Hematopoietic multipotent progenitor cell treated with erythropoietin and hydrocortisone succinate and interleukin-3 and kit ligand, for 17 days (in vitro differentiated cells): ENCODE measurements at places on chromosomes 7 and 10.

- DNase-seq: no peak
Observed at GRCh38 chr10:8044331-8044907, 10.1 kb upstream of the GATA3 start.

- no peak for DNase-seq
Observed at GRCh38 chr10:117535298-117536071, 7.1 kb upstream of the EMX2 start.

- no peak for DNase-seq
Observed at GRCh38 chr10:14068601-14069250, 262.0 kb downstream of the FRMD4A start.

DNA sequence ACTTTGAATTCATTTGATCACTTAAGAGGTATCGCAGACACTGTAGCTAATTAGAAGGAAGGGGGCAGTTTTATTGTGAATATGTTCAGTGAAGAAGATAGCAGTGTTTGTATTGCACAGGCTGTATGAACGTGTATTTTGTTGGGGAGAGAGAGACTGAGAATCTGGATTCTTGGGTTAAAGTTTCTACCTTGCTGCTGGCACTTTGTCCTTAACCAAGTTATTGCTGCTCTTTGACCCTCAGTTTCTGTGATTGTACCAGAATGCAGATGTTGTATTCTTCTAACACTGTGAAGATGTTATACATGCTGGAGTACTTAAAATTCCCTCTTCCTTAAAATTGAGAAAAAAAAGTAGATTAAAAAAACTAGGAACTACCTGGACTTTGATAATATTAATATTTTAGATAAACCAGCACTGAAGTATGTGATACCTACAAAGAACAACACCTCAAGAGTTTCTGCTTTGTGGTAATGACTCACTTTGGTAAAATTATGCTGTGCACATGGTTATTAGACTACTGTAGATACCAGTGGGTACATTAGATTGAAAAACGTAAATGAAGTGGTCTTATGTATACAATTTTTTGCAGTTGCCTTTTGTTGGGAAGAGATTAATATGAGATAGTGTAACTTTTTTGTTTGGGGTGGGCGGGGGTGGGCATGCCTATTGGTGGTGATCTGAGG, 321.3 kb downstream of the AUTS2 start:
- DNase-seq: no peak

DNA sequence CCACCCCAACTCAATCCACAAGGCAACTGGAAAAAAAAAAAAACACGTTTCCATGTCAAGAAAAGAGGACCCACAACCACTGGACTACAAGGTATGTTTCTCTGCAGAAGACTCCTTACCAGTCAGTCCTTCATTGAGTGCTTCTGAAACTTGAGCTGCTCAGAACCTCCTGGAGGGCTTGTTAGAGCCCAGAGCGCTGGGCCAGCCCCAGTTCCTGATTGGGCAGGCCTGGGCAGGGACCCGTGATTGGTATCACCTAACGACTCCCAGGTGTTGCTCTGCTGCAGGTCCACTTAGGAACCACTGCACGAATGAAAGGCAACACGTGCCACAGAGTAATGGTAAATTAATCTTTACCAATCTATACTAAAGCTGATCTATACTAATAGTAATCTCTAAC, 473 bp upstream of the CCDC201 start:
- no peak for DNase-seq

- peak; percentile 22 for DNase-seq
Observed at GRCh38 chr10:42783181-42783549, 570 bp downstream of the BMS1 start.
